Stimulated activated CD8-positive, alpha-beta memory T cell treated with anti-CD3 and anti-CD28 coated beads, Interleukin-7, amount 100 ng/mL, for 24 hours (primary cell): ENCODE measurements at places on chromosomes 6 and 20.

DNA sequence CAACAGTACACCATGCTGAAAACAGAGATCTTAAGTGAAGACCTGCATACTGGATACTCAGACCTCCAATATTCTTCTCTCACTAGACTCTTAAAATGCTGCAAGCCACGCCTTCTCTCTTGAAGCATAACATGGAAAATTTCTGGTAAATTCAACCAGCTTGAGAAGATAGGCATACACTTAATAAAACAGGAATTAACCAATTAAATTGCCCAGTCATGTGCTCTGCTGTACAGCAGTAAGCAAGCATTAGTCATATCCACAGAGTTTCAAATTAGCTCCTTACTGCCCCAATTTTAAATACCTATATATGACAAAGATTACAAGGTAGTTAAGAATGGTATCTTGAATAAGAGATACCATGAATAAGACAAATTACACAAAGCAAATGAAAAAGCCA is 53.8 kb downstream of the C6orf58 start:
- no peak for DNase-seq

DNA sequence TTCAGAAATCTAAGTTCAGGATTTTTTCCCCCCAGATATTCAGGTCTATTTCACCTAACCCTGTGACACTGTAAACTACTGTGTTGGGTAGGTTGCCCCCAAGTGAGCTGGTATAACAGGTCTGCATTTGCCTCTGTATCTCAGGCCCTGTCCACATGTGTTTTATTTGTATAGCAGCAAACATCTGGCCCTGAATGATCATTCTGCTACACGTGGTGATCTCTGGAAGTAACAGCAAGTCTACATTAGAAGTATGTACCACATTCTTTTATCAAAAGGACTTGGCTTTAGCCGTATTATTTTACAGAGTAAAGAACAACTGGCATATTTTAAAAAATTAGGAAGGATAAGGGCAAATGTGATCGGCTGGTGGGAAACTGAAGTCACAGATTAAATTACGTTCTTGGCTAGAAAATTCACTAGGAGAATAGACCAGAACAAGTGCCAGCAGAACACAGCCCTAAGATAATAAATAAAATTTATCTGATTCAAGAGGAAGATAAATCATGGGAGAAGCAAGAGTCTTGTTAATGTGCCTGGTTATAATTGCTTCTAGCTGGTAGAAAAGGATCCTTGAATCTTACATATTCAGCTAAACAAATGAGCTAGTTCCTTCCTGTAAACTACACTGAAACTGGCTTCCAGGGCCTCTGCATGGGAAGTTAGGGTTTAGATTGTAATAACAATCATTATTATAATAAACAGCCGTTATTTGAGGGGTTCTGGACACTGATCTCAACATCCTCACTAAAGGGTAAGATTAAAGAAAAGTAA is 192.1 kb downstream of the SAMD5 start:
- no peak for DNase-seq

DNA sequence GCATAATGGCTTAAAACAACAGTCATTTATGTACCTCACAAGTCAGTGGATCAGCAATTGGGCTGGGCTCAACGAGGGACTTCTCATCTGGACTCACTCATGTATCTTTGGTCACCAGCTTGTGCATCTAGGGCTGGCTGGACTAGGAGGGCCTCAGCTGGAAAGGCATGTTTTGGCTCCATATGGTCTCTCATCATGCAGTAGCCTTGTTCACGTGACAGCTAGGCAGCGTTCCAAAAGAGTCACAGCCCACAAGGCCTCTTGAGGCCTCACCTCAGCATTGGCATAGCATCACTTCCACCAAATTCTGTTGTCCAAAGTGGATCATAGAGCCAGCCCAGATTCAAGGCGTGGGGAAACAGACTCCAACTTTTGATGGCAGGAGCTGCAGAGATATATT is 110.1 kb downstream of the MAFB start:
- no peak for DNase-seq

DNA sequence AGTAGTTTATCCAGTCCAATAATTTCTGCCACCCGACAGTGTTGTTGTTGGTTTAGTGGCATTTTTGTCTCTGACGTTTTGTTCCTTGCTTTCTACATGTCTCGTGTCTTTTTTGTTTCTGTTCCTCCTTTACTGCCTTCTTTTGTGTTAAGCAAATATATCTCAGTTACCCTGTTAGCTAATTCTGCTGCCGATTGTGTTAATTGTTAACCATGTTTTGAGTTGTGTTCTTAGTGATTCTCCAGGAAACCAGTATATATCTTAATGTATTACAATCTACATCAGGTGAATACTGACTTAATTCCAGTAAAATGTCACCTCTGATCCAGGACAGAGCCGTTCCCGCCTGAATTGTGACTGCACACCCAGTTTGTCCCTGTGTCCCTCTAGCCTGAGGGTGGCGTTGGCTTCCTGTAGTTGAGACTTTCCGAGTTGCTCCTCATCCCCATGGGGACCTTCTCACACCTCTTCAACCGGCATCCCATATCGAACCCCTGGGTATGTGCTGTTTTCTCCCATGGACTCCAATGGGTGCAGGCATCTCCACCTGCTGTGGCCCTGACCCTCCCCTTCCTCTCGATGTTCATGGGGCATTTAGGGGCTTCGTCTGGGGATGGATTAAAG is 35.8 kb upstream of the BHLHE23 start:
- no peak for DNase-seq

GRCh38 chr20:36845288-36845971 is 30.5 kb upstream of the TLDC2 start:
- DNase-seq, result no peak

GRCh38 chr20:38878866-38879265 is 47.4 kb upstream of the FAM83D start:
- no peak for DNase-seq

GRCh38 chr20:41213150-41213820 is 75.9 kb downstream of the PLCG1 start:
- DNase-seq, result no peak

DNA sequence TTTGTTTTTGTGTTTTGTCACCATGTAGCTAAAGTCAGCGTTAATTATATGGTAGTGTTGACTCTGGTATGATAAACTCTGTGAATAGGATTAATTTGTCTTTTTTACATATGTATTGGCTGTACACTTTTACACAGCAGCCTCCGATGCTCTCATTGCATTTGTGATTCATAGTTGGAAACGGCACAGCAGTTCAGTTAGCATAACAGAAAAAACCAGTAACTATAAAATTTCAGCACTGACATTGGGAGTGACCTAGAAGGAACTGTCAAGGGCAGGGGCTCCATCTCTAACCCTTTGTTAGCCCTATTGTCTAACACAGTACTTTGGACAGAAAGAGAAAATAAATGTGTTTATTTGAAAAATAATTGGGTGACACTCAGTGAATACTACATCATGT is 5.6 kb upstream of the BEND6 start:
- no peak for DNase-seq

GRCh38 chr6:75666592-75666991 is 64.9 kb downstream of the SENP6 start:
- DNase-seq, result no peak

DNA sequence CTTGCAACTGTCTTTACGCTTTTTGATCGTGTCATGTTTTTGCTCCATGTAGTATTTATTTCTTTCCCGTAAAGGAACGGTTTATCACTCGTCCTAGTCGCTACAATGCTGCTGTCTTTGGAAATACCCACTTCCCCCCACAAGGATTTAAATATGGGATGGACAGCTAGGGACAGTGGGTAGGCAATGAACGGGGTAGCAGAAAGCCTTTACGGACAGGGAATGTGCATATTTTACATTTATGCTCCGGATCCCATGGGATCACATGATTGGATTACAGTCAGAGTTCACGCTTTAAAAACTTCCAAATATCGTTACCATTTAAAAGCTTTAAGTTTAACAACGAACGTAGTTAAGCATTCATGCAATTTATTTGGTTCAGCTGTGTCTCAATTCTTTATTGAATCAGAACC is 1.2 kb downstream of the HIVEP1 start:
- no peak for DNase-seq

DNA sequence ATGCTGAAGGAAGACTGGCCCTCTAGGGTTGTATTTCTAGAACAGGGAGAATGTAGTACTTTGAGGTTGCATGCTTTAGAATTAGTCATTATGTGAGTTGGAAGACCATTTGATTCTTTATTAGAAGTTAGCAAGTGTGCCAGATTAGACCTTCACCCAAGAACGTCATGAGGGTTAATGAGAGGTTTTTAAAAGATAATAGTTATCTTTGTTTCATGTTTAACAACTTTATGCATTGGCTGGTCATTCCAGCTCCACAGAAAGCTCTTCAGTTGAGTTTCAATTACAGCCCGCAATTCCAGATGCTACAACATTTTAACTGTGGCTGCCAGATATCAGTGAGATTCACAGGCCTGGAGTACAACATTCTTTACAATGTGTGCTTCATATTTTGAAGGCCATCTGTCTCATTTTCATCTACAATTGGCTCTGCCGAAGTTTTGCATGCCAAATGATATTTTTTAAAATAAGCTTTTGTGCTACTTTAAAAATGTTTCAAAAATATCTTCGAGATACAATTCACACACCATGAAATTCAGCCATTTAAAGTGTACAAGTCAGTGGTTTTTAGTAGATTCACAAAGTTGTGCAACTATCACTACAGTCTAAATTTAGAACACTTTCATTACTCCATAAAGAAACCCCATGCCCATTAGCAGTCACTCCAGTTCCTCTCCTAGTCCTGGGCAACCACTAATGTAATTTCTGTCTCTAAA is 61.1 kb upstream of the FBXO30 start:
- DNase-seq, result no peak

GRCh38 chr6:3928111-3928510 is 78.9 kb downstream of the FAM50B start:
- no peak for DNase-seq

DNA sequence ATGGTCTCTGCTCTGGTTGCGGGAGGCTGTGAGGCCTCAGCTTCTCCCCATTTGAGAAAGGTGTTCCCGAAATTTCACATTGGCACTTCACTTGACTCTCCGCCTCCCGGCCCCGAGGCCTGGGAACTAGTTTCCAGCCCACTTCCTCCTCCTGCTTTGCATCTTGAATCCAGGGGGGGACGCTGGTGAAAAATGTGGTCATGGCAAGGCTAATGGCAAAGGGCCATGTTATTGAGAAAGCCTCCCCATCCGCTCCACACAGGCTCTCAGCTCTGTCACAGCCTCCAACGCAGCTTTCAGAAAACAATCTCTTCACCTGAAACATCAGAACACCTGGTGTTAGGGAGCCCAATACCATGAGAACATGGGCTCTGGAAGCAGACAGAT is 5.6 kb downstream of the PLAGL2 start:
- DNase-seq, result no peak

DNA sequence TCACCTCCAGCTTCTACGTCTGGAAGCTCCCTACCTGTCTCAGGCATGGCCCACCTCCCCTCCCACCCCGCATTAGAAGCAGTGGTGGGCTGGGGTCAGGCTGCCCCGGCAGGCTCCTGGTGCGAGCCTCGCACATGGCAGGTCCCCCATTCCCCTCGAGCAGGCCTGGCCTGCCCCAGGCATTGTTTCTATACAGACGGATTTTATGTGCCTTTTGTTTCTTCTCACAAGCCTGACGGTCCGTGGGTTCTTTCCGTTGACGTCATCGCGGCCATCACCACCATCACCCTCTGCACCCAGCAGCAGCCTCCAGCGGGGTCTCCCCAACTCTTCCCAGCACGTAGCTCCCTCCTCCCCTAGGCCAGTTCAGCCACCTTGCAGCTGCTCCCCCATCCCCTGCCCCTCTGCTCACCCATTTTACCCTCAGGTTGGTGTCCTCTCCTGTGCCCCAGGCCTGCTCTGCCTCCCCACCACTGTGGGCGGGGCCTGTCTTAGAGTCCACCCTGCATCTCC is 4.6 kb downstream of the CST7 start:
- DNase-seq, result no peak

DNA sequence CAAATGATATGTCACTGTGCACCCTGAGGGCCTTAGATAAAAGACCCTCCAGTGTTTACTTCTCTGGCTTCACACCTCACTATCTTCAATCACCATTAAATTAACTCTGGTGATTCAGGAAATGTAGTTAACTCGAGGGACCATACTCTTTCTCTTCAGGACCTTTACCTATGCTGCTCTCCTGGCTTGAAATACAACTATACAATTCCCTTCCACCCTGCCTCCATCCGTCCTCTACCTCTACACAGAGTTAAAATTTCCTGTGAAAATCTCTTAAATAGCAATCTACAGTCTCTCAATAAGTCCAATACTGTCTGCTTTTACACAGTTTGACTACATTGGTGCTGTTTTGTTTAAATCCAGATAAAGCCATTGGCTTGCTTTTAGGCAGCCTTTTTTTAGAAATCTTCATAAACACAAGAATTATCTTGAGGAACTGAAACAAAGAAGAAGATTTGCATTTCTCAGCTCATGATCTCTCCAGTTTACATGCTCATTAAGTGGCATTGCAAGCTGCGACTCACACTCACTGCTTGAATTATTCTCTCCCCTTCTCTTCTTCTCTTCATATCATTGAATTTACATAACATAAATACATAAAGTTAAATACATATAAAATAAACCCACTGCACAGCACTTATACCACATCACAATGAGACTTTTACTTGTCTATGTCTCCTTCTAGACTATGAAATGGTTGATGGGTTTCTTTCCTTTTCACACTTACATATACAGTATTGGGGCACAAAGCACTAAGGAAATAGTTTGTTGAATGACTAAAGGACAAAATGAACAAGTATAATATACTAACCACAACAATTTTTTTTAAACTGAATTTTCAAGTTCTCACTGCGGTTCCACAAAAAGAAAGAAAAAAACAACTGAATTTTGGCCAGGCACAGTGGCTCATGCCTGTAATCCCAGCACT is 239.0 kb upstream of the KCNQ5 start:
- DNase-seq, result no peak

DNA sequence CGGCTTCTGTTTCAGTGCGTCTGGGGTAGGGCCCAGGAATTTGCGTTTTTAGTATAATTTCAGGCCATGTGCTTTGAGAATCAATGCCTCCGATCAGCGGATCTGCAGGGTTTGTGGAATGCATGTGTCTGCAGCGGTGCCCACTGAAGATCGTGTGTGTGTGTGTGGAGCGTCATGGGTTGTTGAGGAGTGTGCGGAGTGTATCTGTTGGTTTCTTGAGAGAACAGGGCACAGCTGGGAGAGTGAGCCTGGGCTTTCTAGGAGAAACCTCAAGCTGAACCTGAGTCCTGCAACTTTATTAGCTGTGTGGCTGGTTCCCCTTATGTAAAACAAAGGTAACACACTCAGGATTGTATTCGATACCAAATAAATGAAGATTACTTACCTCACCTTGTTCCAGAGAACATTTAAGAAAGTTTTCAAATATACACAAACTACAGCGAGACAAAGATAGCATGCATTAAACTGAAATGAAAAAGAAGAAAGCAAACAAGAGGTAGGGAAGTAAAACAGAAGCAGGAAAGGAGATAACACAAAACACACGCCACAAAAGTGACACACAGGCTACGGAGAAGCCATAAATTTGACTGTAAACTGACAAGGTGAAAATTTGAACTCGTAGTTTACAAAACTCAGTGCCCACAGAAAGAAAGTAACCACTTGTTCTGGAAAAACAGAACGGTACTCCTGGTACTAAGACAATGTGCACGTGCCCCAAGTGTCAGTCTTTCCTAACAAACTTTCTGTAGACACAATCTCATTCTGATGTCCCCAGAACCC is 28.8 kb downstream of the PDE10A start:
- no peak for DNase-seq

- DNase-seq, result no peak
Measured at GRCh38 chr6:35729722-35730121, 7.1 kb upstream of the ARMC12 start.

- DNase-seq, result no peak
Measured at GRCh38 chr6:92047860-92048259, 1371.5 kb downstream of the EPHA7 start.
